ENCODE measurements at places on chromosomes 3 and 15.

DNA sequence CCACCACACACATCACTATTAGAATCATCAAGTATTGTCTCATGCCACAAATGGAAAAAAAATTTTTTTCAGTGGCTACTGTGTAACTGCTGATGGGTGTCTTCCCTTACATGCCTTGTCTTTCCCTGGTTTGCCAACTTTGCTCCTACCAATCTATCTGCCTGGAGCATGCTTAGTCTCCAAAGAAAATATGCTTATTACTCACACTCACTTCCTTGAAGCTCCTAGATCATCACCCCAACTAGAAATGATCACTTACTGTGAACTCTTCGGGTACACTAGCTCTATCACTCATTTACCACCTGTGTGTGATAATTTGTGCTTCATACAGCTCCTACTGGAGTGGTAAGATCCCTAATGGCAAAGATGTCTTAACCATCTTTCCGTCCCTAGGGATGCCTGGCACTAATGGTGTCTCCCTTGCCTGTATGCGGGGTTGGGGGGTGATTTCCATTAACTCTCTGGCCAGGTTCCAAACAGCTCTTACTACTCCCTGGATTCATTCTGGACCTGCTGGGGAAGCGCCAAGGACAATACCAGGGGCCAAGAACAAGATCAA lies 799 bp downstream of the VPS33B start:
- DNase-seq = peak; percentile 8

GRCh38 chr3:47348411-47349154 lies 32.2 kb upstream of the PTPN23 start:
- DNase-seq = no peak

- DNase-seq = no peak
These were observed at the start of gene ENTPD3 for GRCh38 chr3:40387001-40387894. Gene ENTPD3, plus strand, starts transcription at chr3:40387184. Its CDS starts 874 bp downstream, at chr3:40388058.

DNA sequence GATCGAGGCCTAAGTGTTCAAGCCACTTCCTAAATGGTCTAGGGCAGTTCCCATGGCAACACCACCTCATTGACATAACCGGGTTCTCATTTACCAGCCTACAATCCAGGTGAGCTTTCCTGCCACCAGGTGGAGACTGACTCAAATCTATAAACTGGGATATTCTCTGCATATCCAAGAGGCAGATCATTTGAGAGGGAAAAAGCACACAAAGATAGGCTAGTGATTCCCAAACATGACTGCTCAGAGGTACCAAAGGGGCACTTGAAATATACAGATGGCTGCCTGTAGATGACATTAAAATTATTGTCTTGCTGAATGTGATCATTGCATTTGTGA lies 141.3 kb upstream of the PROK2 start:
- no peak for DNase-seq

GRCh38 chr3:10504171-10505049 lies 976 bp downstream of the ATP2B2 start:
- no peak for DNase-seq

GRCh38 chr3:10758304-10759037 lies 57.6 kb upstream of the SLC6A11 start:
- DNase-seq = peak; percentile 64

GRCh38 chr15:82640672-82641071 lies 6.5 kb downstream of the CPEB1 start:
- DNase-seq = no peak

DNA sequence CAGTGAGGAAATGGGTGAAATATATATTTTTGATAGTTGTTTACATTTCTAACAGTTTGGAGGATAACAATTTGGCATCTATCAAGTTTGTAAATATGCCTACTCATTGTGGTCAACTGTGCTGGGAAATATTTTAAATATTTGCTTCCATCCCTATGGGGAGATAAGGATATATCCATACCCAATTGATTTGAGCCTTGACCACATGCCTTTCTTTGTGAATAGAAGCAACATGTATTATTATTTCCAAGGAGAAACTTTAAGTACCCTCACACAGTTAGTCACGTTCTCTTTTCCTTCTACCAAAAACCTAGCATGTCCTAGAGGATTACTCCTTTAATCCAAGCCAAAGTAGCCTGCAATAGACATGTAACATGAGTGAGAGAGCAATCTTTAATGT lies 245.4 kb upstream of the CBLB start:
- peak; percentile 31 for DNase-seq

All from fibroblast of gingiva (primary cell).